ENCODE measurements at places on chromosomes 7 and 10.

- DNase-seq = no peak
These were observed 9.9 kb upstream of the LIPM start for GRCh38 chr10:88792661-88793060.

- no peak for DNase-seq
These were observed 13.2 kb upstream of the AOC1 start for GRCh38 chr7:150838965-150839650.

DNA sequence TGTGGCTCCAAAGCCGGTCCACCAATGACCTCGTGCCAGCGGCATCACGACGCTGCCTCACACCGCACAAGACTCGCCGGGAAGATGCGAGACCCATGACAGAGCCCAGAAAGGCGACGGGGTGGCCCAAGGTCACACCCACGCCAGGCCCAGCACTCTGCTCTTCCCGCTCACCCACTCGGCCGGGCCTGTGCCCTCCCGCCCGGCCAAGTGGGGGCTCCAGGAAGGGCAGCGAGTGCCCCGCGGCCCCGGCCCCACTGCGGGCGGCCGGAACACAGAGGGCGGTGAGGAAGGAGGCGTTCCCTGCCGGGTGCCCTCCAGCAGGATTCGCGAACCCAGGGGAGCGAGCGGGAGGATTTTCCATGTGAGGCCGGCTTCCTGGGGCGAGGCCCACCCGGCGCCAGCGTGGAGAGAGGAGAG, 56.3 kb downstream of the PDGFA start:
- no peak for DNase-seq

- DNase-seq = no peak
These were observed 45.4 kb upstream of the NPSR1 start for GRCh38 chr7:34612661-34613060.

GRCh38 chr7:157021071-157021870, 10.8 kb upstream of the MNX1 start:
- no peak for DNase-seq

- no peak for DNase-seq
These were observed 4.0 kb upstream of the TAS2R40 start for GRCh38 chr7:143217806-143218205.

DNA sequence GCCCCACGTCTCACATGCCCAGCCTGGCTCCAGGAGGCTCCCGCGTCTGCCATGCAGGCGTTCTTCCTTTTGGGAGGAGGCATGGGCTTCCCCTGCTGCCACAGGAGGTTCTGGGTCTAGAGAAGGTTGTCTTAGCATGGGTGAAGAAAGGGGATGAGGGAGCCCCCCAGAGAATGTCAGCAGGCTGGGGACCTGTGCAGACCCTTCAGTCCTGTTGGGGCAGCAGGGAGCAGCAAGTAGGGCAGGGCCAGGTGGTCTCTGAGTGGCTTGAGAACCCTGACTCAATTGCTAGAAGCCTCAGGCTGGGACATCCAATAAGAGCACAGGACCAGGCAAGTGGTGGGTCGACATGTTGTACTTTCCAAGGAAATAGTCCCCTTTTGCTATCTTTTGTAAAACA, 34.4 kb upstream of the ADCYAP1R1 start:
- DNase-seq = no peak

- no peak for DNase-seq
These were observed 284.4 kb upstream of the PHYHIPL start for GRCh38 chr10:58892031-58892531.

- DNase-seq = no peak
These were observed 141.4 kb downstream of the GRID1 start for GRCh38 chr10:86225103-86225782.

GRCh38 chr10:133259602-133259989, 17.1 kb downstream of the ADAM8 start:
- DNase-seq = no peak

- DNase-seq = no peak
These were observed 32.9 kb downstream of the AP3M1 start for GRCh38 chr10:74117738-74118137.

- no peak for DNase-seq
These were observed 84.4 kb downstream of the RUNDC3B start for GRCh38 chr7:87712571-87712970.

- DNase-seq = no peak
These were observed 125.8 kb downstream of the DOCK4 start for GRCh38 chr7:112080441-112080840.

- DNase-seq = no peak
These were observed 84.4 kb upstream of the SYPL1 start for GRCh38 chr7:106196460-106197021.

DNA sequence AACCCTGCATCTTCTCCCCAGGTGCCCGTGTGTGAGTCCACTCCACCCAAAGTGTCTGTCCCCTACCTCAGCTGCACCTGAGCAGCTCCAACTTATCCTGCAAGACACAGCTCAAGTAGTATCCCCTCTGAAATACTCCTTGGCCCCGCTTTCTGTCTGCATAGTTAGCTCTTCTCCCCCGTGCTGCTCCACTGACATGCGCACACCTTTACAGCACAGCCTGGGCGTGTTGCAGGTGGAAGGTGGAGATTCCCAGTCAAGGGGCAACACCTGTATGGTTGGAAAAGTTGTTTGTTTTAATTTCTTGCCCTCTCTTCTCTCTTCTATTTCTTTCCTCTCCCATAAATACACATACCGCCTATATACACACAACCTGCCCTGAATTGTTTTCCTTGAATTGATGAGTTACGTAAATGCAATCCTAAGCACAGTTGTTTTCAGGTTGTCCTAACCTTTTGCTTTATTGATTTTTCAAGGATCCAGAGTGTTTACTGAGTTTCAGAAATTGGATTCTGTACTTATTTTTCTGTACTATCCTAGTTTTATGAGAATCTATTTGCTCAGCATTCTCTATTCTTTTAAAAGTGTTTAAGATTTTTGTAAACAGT, 14.9 kb downstream of the MET start:
- DNase-seq = no peak

DNA sequence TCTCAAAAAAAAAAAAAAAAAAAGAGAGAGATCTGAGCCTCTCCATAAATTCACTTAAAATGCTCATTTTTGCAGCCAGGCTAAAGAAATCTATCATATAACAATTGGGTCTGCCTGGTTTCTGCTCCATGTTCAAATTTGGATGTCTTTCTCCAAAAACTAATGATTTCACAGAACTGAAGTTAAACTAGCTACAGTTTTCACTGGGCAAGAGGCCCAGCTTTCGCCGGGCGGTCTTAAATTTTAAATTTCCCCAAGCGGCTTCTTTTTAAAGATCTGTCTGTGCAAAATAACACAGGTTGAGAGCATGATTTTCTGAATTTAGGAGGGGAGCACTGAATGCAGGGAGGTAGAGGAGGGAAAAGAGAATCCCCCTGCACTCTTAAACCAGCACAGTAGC, 603.4 kb downstream of the KCNMA1 start:
- no peak for DNase-seq

DNA sequence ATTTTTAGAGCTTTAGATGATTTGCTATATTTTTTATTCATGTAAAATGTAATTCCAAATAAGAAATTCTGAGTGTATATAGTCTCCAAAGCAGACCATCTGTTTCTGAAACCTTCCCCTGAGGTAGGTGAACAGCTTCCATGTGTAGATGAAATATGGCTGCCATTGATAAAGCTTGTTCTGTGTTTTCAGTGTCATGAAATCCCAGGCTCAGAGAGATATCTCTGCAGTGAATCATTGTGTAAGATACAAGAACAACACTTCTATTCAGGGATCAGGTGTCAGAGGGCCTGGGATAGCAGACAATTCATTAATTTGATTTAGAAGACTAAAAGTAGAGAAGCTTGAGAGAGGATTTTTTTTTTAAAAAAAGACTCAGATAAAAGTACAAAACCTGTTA, 29.1 kb downstream of the ACTA2 start:
- DNase-seq = no peak

DNA sequence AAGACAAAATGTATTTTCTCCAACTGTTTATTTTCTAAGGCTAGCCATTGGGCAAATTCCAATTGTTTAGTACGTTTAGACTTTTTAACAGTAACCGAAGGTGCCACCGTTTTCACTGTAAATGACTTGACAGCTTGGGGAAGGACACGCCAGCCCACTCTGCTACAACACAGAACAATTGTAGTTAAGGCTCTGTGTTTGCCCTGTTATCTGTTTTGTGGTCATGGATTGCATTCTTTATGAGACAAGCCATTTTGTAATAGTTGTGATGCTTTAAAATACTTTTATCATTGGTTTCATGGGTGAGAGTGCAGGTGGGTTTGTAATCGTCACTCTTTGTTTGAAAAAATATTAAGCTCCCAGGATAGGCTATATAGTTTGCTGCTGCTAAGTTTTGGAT, 6.6 kb upstream of the PITRM1 start:
- DNase-seq = no peak

DNA sequence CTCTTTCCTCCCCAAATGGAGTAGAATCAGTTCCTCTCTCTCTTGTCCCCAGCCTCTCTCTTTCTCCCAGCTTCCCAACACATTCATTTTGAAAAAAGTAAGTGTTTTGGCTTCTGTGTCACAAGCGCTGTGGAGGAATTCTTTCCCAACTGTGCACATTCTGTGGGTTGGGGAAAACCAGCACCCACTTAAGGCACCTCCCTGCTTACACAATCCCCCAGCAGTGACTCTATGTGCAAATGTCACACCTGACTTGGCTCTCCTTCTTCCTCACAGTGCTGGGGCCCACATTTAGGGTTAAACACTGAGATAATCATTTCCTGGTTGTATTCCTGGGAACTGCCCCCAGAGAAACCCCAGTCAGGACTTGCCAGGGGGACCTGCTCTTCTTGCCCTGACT, 358.1 kb upstream of the ZNF32 start:
- no peak for DNase-seq

GRCh38 chr10:13984647-13985155, 346.0 kb downstream of the FRMD4A start:
- DNase-seq = no peak

DNA sequence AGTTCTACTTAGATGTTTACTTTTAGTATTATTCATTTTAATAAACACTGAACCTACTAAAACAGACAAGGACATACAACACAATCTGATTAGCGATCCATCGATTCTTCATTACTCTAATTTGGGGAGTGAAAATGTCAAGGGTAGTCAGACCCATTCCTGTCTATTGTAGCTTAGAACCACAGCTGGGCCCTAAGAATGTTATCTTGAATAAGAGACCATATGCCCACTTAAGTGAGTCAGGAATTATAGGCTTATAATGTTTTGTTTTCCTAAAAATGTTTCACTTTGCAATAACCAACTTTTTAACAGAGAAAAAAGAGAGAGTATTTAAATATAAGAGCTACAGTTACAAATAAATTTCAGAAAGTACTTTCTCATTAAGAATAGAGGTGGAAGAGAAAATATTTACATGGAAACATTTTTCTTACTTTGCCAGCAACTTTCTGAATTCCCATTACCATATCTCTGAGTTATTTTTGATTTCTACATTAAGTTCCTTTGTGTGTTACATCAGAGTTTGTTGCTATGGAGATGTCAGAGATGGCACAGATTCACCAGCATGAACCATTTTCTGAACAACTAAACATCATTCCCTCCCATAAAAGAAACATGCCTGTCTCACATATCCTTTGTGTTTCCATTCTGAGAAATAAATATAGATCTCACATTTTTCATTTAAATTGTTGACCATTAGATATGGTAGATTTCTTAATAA, 75.4 kb upstream of the SLC13A1 start:
- DNase-seq = no peak
